ENCODE measurements at places on chromosomes 6 and 20. TPM values are rescaled to one million over a fixed set of nuclear protein-coding genes. Genes with fewer than 3 reads are reported as not detected.

DNA sequence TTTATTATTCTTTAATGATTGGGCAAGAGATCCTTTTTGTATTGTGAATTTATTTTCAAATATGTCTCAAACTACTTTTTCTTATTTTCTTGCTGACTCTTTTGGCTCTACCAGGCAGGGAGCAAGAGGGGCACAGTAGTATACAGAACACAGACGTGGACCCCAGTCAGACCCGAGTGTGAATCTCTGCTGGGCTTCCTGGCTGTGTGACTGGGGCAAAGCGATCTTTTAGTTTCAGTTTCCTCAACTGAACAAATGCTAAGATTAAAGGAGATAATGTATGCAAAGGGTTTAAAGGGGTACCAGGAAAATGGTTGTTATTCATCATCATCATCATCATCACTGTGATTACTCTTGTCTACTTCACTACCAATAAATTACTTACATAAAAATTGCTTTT is 317.5 kb downstream of the HIVEP2 start:
- no peaks in the 10 kb centered on the region for H3K36me3 ChIP-seq
- H3K27ac ChIP-seq: no peak overlapping the region
- H3K4me1 ChIP-seq: peaks cover 15% of the 10 kb centered on the region
- no peak overlapping the region for H3K4me3 ChIP-seq
- DNase-seq: no peak

- DNase-seq: no peak
- H3K27ac ChIP-seq: no peak overlapping the region
- no peak overlapping the region for H3K4me3 ChIP-seq
- peaks cover 3% of the 10 kb centered on the region for H3K27me3 ChIP-seq
- H3K4me1 ChIP-seq: peaks cover 15% of the 10 kb centered on the region
Measured at GRCh38 chr6:32203426-32204267, 11.2 kb upstream of the GPSM3 start.

Gene OR2H2
- not detected for total RNA-seq

DNA sequence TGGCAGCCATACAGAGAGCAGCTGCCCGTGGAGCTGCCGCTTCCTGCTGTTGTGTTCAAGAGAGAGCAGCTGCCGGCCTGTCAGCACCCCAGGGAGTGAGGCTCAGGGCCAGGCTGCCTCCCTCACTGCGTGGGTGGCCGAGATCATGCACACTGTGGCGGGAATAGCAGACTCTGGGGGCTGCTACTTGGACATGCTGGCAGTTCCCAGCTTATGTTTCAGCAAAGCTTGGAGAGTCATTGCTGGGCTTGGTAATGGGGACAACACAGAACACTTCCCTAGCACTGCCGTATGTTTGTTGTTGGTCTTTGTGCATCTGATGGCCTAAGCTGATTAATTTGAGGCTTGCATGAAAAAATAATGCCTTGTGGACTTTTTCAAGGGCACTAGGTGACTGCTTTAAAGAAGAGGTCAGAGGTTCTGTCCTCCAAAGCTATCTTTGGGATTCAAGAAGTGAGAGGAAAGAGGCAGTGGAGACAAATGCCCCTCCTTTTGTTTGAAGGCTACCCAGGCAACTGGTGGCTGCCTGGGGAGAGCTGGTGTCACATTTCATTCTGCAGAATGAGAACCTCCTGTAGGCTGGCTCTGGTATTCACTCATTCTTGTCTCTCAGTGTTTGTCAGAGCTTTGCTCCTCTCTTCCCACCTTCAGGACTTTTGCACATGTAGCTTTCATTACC is 18.8 kb downstream of the MRAP2 start:
- H3K4me1 ChIP-seq: peaks cover 37% of the 10 kb centered on the region
- peak overlapping the region; percentile 56 for H3K4me3 ChIP-seq
- DNase-seq: peak; percentile 27

Gene BEND3
- 24.9 TPM for total RNA-seq

- no peak for DNase-seq
Measured at GRCh38 chr20:43543138-43543537, 15.7 kb upstream of the SGK2 start.

GRCh38 chr6:167152862-167153261 is 4.9 kb downstream of the GPR31 start:
- H3K27ac ChIP-seq: no peak overlapping the region
- no peak overlapping the region for H3K4me3 ChIP-seq
- no peaks in the 10 kb centered on the region for H3K36me3 ChIP-seq
- peaks cover 12% of the 10 kb centered on the region for H3K4me1 ChIP-seq

Gene TREM1
- not detected for total RNA-seq

DNA sequence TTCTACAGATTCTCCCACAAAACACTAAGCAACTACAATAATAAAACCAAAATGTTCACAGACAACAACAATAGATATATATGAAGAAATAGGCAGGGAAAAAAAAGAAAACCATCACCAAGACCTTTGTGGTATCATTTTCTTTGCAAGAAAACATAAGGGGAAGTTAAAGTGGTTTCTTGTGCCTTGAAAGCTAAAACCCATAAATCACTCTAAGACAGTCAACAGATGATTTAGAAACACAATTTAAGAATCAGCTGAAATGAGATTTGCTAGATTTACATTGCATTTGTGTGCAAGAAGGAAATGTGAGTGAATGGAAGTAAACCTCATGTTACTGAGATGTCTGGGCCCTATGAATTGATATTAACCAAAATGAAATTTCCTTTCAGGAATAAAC is 1265.4 kb upstream of the GJE1 start:
- DNase-seq: no peak
- H3K36me3 ChIP-seq: peaks cover 17% of the 10 kb centered on the region
- H3K27ac ChIP-seq: no peak overlapping the region
- no peak overlapping the region for H3K4me3 ChIP-seq
- no peaks in the 10 kb centered on the region for H3K27me3 ChIP-seq

Gene MYLK4
- 0.96 TPM for total RNA-seq

All from neural crest cell (in vitro differentiated cells).